Osteoblast (primary cell): ENCODE measurements at places on chromosomes 2 and 18. TPM values are rescaled to one million over a fixed set of nuclear protein-coding genes. Genes with fewer than 3 reads are reported as not detected.

The KCNK3 gene
- total RNA-seq: not detected in 2 replicates

The CYP27C1 gene
- 2.2 and 2.4 TPM in 2 replicates for total RNA-seq

The NCL gene
- 92.6 and 100 TPM in 2 replicates for total RNA-seq

The AQP12A gene
- not detected in 2 replicates for total RNA-seq

The TFCP2L1 gene
- total RNA-seq: under 0.01 TPM in 1 of 2 replicates, not detected in the other

The CYP26B1 gene
- under 0.01 TPM in 2 replicates for total RNA-seq

The ALPI gene
- not detected in 2 replicates for total RNA-seq

The ZNF142 gene
- total RNA-seq: 14.8 and 16.8 TPM in 2 replicates

The RAB11FIP5 gene
- 53.9 and 59.0 TPM in 2 replicates for total RNA-seq

The NYAP2 gene
- total RNA-seq: under 0.01 TPM in 1 of 2 replicates, not detected in the other

The GBX2 gene
- not detected in 2 replicates for total RNA-seq

The CFAP65 gene
- total RNA-seq: not detected in 2 replicates

The LOXL3 gene
- total RNA-seq: 64.8 and 97.4 TPM in 2 replicates

The SEPTIN2 gene
- 394 and 418 TPM in 2 replicates for total RNA-seq

The TTC21B gene
- 25.7 and 29.8 TPM in 2 replicates for total RNA-seq

The ELOA2 gene
- total RNA-seq: not detected in 2 replicates

The CPO gene
- total RNA-seq: not detected in 2 replicates

The TUBA4A gene
- total RNA-seq: 11.9 and 13.6 TPM in 2 replicates

The UGT1A3 gene
- total RNA-seq: not detected in 2 replicates

The DYSF gene
- 2.7 and 4.3 TPM in 2 replicates for total RNA-seq

The CIB4 gene
- total RNA-seq: not detected in 2 replicates

The SLC23A3 gene
- total RNA-seq: 1.4 and 1.5 TPM in 2 replicates

The AQP12B gene
- not detected in 2 replicates for total RNA-seq

The NOSTRIN gene
- 0.59 and 1.4 TPM in 2 replicates for total RNA-seq

The MBD5 gene
- total RNA-seq: 22.4 and 29.8 TPM in 2 replicates

The CYP1B1 gene
- 827 and 849 TPM in 2 replicates for total RNA-seq
